Aorta (tissue), 5 donors: ENCODE measurements at places on chromosomes 5 and 9. TPM values are rescaled to one million over a fixed set of nuclear protein-coding genes. Genes with fewer than 3 reads are reported as not detected.

- H3K36me3 ChIP-seq = no peaks in the 10 kb centered on the region
- no peak overlapping the region for H3K27ac ChIP-seq
- no peaks in the 10 kb centered on the region for H3K27me3 ChIP-seq
- no peaks in the 10 kb centered on the region for H3K4me1 ChIP-seq
- peak; percentile 69 for DNase-seq
- H3K4me3 ChIP-seq = no peak overlapping the region
Observed at GRCh38 chr5:1783216-1783554, 16.5 kb downstream of the MRPL36 start.

Gene GNA14
- total RNA-seq = 13.6 TPM

GRCh38 chr5:34452170-34452828, 203.8 kb upstream of the RAI14 start:
- no peak overlapping the region for H3K27ac ChIP-seq
- no peaks in the 10 kb centered on the region for H3K36me3 ChIP-seq
- no peak for DNase-seq

DNA sequence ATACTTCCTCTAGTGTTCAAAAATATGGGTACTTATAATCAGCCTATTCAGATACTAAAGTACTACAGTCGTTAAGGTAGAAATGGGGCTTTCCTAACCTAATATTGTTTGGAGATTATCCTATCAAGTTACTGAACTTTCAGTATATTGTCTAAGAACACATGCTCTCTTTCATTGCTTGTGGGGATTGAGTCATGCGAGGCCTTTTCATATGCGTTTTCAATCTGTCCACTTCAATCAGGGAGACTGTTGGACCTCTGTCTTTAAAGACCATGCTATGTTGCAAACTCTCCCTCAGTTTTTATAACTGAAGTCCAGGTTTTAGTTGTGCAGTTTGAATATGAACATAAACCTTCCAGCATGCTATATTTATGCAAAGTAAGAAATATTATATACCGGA, 15.0 kb downstream of the PRR16 start:
- H3K36me3 ChIP-seq = no peaks in the 10 kb centered on the region
- DNase-seq = no peak
- H3K27ac ChIP-seq = no peak overlapping the region
- H3K27me3 ChIP-seq = no peaks in the 10 kb centered on the region
- H3K4me1 ChIP-seq = no peaks in the 10 kb centered on the region
- no peak overlapping the region for H3K4me3 ChIP-seq

DNA sequence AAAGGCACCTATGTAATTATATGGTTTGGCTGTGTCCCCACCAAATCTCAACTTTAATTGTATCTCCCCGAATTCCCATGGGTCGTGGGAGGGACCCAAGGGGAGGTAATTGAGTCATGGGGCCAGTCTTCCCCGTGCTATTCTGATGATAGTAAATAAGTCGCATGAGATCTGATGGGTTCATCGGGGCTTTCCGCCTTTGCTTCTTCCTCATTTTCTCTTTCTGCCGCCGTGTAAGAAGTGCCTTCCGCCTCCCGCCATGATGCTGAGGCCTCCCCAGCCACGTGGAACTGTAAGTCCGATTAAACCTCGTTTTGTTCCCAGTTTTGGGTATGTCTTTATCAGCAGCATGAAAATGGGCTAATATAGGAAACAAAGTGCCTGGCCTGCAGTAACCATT, 56.6 kb downstream of the TSPAN17 start:
- no peak overlapping the region for H3K4me3 ChIP-seq
- H3K4me1 ChIP-seq = no peaks in the 10 kb centered on the region
